Cortex of kidney (tissue), 1 donor: ENCODE measurements at places on chromosomes 3 and 15.

DNA sequence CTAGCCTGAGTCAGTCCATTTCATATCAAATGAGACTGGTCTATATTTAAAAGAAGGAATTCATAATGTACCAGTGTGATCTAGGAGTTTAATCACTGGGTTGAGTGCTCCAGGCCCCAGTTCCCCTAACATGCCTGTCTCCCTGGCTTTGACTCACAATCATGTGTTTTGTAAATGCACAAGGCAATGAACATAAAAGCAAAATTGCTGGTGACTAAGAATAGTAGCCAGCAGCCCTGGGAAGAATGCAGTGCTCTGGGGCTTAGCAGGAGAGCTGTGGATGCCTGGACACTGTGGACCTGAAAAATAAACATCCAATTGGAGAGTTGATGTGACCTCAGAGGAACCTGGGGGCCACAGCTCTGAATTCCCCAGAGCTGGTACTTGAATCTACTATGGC is 50.3 kb downstream of the SYNPR start:
- DNase-seq: no peak

DNA sequence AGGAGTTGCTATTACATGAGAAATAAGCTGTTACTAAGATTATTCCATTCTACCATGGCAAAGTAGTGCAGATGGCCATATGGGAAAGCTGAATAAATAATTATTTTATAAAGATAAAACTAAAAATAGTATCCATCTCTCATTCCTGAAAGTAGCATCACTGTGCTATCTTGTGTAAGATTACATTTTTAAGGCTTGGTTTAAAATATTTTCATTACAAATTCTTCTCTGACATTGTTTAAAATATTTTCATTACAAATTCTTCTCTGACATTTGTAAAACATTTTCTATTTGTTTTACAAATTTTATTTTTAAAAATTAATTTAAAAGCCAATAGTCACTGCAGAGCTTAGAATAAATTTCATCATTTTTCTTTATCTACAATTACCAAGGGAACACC is 665.5 kb upstream of the NAALADL2 start:
- DNase-seq: no peak

GRCh38 chr15:92095693-92096092 is 242.2 kb downstream of the SLCO3A1 start:
- no peak for DNase-seq

- DNase-seq: no peak
These were observed 20.5 kb downstream of the TM4SF4 start for GRCh38 chr3:149494759-149495580.

- no peak for DNase-seq
These were observed 341 bp downstream of the HEXA start for GRCh38 chr15:72375501-72375845.

DNA sequence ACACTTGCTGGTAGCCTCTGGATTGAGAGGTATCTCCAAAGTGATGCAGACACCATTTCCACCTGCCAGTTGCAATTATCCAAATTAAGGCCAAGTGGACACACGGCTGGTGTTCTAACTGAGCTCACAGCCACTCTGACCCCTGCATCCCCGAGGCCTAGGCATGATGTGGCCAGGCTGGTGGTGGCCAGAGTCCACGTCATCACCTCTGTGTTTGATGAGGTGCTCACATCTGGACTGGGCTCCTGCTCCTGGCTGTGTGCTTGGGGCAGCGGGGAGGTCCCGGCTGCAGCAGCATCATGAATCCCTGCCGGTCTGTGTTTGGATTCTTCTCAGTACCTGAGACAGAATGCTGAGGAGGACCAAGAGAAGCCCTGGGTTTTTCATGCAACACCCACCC is 4.9 kb downstream of the OXTR start:
- DNase-seq: no peak

GRCh38 chr15:69443032-69443611 is 9.5 kb upstream of the RPLP1 start:
- no peak for DNase-seq

DNA sequence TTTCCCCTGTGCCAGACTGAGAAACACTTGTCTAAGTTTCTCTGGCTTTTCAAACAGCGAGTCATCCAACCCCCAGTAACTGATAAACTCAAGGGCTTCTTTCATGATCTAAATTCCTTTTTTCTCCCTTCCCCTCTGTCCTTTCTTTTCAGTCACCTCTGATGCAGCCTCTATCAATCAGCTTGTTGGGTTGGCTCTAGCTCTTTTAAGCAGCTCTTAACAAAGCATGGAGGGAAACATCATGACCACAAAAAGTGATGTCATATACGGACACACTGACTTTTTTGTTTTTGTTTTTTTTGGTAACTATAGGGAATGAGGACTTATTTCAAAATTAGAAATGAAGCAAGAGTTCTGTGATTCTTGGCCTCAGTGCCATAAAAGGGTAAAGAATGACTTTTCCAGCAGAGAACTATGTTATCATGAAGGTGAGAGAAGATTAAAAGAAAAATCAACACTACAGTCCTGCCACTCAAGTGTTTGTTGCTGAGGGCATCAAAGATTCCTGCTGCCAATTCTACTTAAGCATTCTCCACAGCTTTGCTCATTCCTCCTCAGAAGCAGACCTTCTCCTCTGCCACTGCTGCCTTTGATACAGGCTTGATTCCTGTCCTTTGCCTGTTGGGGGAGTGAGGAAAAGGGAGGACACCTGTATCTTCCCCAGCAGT is 457.0 kb upstream of the ONECUT1 start:
- no peak for DNase-seq

GRCh38 chr3:62281726-62282125 is 91.6 kb downstream of the FEZF2 start:
- no peak for DNase-seq

- no peak for DNase-seq
These were observed 9.9 kb upstream of the GRM2 start for GRCh38 chr3:51696954-51697353.

DNA sequence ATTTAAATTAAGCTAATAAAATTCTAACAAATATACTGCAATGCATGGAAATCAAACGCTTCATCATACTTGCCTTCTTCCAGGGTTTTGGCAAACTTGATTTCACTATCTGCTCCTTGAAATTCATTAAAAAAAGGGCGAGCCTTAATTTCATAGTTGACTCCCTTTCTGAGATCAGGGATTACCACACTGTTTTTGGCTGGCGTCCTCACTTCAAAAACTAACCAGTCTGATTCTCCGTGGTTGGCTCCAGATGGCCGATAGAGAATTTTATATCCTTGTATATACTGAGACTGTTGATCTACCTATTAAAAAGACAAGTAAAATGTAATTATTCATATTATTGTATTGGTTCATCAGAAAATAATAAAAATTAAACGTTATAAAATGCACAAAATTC is 1106.8 kb downstream of the ROBO1 start:
- no peak for DNase-seq

DNA sequence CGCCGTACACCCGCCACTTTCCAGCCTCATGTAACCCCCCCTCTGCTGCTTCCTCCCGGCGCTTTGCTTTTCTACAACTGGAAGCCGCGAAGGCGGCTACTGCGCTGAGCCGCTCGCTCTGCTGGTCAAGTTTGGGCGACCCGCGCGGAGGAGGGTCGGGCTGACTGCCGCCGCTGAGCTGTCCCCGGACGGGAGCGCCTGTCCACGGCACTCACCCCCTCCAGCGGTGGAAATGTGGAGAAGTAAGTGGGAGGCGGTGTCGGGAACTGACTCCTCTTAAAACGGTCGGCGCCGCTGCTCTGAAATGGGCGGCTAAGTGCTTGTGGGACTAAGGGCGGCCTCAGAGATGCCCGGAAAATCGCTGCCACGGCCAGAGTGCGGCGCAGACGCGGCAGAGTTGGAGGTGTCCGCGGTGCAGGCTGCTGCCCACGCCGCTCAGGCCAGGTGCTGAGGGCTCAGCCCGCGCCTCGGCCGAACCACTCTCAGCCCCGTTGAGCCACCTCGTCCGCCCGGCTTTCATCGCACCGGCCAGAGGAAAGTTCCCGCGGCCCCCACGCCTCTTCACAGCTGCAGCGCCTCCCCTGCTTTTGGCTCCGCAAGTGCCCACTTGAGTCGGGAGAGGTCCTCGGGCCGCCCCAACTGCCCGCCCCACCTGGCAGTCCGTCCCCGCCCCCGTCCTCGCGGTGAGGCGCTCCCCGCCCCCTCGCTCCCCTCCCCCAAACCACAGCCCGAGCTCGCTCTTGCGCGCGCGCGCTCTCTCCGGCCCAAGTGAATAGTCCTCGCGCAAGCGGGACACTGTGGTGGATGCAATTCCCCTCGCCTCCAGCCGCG is at the start of gene EPHA6:
Gene EPHA6 (plus strand): TSS at position 775 of the 831 bp plus-strand sequence.
- no peak for DNase-seq

- DNase-seq: no peak
These were observed 58.7 kb upstream of the CHST2 start for GRCh38 chr3:143060906-143061305.

DNA sequence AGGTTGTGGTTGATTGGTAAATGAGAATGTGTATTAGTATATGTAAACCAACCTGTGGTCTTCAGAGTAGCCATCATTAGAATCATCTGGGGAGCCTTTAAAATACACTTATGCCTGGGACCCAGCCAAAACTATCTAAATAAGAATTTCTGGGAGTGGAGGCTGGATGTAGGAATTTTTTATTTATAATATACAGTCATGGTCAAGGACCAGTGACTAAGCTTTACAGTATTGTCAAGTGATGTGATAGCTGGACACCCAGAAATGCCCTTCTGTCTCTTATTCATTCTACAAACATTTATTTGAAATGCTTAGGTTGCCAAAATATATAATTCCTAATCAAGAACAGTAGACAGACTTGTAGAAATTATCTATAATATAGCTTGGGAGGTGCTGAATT is 132.2 kb downstream of the MBNL1 start:
- no peak for DNase-seq

GRCh38 chr3:124132813-124133212 is 140.9 kb upstream of the ROPN1 start:
- no peak for DNase-seq

DNA sequence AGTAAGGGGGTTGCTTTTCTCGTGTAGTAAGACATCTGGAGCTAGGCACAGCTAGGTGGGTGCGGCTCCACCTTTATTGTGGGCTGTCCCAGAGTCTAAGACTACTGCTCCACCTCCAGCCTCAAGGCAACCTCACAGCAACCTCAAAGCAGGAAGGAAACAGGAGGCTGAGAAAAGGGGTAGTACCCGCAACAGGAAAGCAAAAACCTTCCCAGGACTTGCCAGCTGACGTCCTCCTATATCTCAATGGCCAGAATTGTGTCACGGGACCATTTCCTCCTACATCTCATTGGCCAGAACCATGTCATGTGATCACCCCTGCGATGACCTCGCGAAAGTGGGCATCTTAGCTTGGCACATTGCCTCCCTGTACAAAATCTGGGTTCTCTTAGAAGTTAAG is 4.3 kb upstream of the GPR160 start:
- DNase-seq: no peak

DNA sequence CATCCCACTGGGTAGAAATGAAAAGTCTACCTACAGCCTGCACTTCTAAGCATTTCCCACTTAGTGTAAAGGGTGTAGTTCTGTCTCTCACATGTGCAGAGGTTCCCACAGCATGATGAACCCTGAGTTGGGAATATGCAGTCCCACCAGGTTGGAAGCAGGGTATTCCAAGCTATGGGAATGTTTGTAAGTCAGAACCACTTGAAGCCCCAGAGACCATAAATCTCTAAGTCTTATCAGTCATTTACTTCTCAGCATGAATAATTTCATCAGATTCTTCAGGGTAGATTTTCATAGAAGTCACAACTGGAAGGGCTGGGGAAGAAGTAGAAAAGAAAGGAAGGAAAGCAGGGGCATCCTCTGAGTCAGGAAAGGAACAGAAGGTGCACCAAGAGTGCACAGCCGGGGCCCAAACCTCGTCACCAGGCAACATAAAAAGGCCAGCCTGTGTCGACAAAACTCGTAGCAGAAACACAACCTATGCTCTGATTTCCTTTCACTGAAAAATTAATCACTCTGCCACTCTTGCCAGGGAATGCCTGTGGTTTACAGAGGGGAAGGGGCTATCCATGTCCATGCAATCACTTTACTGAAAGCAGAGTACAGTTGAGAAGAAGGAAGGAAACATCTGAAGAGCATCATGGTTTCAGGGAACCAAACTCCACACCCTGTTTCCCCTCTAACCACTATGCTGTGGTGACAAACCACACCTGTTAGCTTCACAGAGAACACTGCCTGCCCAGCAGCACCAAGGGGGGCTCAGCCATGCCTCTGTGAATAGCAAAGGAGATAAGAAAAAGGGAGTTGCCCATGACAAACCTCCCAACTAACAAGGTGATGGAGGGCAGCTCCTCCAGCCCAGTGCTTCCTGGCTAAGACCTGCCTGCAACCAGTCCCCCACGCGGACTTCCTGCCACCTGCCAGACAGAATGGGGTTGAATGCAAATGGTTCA is 40.5 kb downstream of the SH3BP5 start:
- no peak for DNase-seq

DNA sequence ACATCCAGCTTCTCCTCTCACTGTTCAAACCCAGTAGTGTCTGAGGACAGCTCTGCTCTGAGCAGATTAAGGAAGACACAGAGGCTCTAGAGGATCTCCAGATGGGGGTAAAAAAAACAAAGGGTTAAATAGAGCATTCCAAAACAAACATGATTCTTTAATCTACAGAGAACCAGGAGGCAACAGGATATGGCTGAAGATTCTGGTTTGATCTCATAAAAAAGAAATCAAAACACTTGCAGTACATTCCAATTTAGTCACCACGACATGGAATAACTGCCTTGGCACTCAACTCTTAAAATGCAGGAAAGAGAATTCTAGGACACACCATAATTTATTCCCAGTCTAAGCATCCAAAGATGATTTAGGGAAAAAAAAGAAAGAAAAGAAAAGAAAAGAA is 32.0 kb downstream of the TM4SF4 start:
- DNase-seq: no peak

GRCh38 chr3:169044331-169045113 is 619.0 kb downstream of the MECOM start:
- no peak for DNase-seq

GRCh38 chr15:30954674-30955073 is 36.8 kb downstream of the MTMR10 start:
- no peak for DNase-seq

DNA sequence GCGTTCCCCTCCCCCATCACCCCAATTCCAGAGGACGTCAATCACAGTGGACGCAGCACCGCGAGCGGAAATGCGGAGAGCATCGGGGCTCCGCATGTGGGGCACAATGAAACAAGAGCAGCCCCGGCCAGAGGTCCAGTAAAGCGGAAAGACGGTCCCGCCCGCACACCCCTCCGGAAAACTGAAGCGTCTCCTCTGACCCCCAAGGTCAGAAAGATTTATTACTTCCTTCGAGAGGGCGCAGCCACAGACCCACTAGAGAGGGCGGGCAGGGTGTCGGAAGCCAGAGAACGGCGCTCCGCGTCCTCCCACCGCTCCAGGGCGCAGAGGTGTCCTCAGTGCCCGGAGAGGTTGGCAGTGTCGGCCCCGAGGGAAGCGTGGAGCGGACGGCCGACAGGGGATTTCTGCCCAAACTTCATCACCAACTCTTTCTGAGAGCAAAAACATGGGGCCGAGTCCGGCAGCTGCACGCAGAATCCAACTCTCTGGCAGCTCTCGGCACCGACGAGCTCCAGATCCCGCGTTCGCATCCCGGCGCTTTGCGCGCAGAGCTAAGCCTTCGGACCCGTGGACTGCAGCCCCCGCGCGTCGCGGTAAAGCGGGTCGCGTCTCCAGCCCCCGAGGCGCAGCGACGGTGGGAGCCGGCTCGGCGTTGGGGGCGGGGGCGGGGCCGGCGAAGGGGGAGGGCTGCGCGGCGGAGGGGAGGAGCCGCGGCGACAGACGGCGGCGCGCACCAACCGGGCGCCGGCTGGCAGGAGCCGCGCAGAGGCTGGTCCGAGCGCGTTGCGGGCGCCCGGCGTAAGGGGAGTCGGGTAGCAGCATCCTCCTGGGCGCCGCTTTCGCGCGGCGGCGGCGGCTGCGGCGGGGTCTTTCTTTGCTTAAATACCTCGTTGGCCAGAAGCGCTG is at the start of gene CHST2:
Gene CHST2 (plus strand): TSS at position 763 of the 906 bp plus-strand sequence. CDS start 1,046 bp downstream, outside the sequence.
- no peak for DNase-seq

- DNase-seq: no peak
These were observed 4.9 kb upstream of the MME start for GRCh38 chr3:155075200-155075599.
